Activated naive CD8-positive, alpha-beta T cell treated with anti-CD3 and anti-CD28 coated beads for 36 hours (primary cell): ENCODE measurements at places on chromosomes 3 and 15. TPM values are rescaled to one million over a fixed set of nuclear protein-coding genes. Genes with fewer than 3 reads are reported as not detected.

Gene UBA5
- 77.6 TPM for total RNA-seq

Gene FGF12
- total RNA-seq: not detected

- no peaks in the 10 kb centered on the region for H3K27me3 ChIP-seq
- peak overlapping the region; percentile 84 for H3K27ac ChIP-seq
- H3K36me3 ChIP-seq: peaks cover 9% of the 10 kb centered on the region
- H3K4me1 ChIP-seq: peaks cover 45% of the 10 kb centered on the region
- peak; percentile 76 for DNase-seq
- peak overlapping the region; percentile 30 for H3K4me3 ChIP-seq
These were observed 369.8 kb downstream of the SV2B start for GRCh38 chr15:91469632-91470567.

GRCh38 chr3:177778633-177779032, 581.4 kb upstream of the TBL1XR1 start:
- H3K4me1 ChIP-seq: peaks cover 13% of the 10 kb centered on the region
- DNase-seq: no peak
- no peaks in the 10 kb centered on the region for H3K27me3 ChIP-seq
- H3K27ac ChIP-seq: no peak overlapping the region

Gene WDR49
- total RNA-seq: not detected

GRCh38 chr3:186506857-186507256, 37.3 kb downstream of the CRYGS start:
- no peaks in the 10 kb centered on the region for H3K36me3 ChIP-seq
- DNase-seq: no peak
- peaks cover 22% of the 10 kb centered on the region for H3K4me1 ChIP-seq
- no peak overlapping the region for H3K27ac ChIP-seq
- H3K27me3 ChIP-seq: no peaks in the 10 kb centered on the region

GRCh38 chr3:11610044-11610671, 33.6 kb downstream of the VGLL4 start:
- no peak overlapping the region for H3K27ac ChIP-seq
- no peak for DNase-seq
- peaks cover 31% of the 10 kb centered on the region for H3K36me3 ChIP-seq
- H3K27me3 ChIP-seq: no peaks in the 10 kb centered on the region

DNA sequence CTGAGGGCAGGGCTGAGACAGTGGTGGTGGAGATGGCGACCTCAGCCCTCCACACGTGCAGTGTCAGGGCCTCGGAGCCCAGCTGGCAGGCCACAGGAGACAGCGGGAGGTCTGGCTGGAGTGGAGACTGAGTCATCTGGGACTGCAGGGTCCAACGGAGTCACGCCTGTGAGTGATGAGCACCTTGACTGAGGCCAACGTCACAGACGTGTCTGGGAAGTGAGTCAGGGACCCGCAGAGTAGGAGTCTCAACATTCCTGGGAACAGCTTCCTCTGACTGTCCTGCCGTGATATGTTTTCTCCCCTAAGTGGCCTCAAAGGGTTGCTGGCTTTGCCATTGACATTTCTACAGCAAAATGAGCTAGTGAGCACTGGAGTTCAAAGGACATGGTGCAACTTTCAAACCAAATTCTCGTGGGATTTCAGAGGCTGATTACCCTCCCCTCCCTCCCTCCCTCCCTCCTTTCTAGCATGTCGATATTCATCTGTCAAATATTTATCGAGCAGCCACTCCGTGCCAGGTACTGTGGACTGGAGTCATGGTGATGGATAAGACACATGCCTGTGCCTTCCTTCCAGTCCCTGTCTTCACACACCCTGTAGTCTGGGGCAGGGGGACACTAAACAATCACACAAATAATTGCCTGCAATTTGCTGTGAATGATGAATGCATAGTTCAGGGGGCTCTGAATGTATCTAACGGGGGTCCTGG, 53.3 kb upstream of the AMOTL2 start:
- peaks cover 3% of the 10 kb centered on the region for H3K27me3 ChIP-seq
- DNase-seq: no peak

Gene TRH
- total RNA-seq: not detected

Gene ATP2B2
- not detected for total RNA-seq

DNA sequence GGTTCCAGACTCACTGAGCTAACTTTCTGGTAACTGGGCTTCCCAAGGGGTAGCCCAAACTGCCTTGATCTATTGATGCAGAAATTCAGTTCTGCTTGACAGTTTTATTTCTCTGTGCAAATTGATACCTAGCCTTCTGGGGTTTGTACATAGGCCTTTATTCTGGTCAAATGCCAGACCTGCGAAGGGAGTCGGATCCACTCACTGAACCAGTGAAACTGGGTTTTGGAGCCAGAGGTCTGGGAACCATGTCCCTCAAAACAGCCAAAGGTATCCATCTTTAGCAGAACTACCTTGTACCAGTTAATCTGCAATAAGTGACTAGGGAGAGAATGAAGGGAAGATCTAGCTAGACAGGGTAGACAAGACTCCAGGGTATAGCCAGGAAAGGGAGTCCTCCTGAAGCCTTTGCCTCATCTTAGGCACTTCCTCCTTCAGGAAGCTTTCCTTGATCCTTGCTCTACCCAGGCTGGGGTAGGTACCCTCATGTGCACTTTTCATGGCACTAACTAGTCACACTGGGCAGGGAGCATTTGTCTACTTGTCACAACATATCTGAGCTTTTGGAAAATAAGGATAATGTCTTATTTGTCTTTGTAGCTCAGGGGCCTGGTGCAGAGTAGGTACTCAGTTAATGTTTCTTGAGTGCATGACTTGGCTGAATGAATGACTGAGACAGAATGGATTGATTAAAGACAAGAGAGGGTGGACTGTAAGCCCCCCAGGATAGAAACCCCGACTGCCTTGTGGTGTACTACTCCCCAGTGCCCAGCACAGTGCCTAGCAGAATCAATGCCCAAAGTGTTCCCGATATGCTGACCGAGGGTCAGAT, 1.4 kb upstream of the SNX33 start:
- H3K36me3 ChIP-seq: no peaks in the 10 kb centered on the region
- H3K27me3 ChIP-seq: no peaks in the 10 kb centered on the region
- DNase-seq: no peak
- H3K27ac ChIP-seq: peak overlapping the region; percentile 40
- H3K4me1 ChIP-seq: peaks cover 23% of the 10 kb centered on the region

Gene TGM5
- 0.38 TPM for total RNA-seq

GRCh38 chr15:65912235-65912634, 42.9 kb downstream of the RAB11A start:
- no peaks in the 10 kb centered on the region for H3K27me3 ChIP-seq
- H3K4me3 ChIP-seq: no peak overlapping the region
- no peak for DNase-seq
- peaks cover 7% of the 10 kb centered on the region for H3K4me1 ChIP-seq
- no peaks in the 10 kb centered on the region for H3K36me3 ChIP-seq

GRCh38 chr3:153963012-153963411, 158.2 kb upstream of the ARHGEF26 start:
- no peak overlapping the region for H3K4me3 ChIP-seq
- H3K36me3 ChIP-seq: no peaks in the 10 kb centered on the region
- H3K27ac ChIP-seq: no peak overlapping the region
- peaks cover 17% of the 10 kb centered on the region for H3K27me3 ChIP-seq

DNA sequence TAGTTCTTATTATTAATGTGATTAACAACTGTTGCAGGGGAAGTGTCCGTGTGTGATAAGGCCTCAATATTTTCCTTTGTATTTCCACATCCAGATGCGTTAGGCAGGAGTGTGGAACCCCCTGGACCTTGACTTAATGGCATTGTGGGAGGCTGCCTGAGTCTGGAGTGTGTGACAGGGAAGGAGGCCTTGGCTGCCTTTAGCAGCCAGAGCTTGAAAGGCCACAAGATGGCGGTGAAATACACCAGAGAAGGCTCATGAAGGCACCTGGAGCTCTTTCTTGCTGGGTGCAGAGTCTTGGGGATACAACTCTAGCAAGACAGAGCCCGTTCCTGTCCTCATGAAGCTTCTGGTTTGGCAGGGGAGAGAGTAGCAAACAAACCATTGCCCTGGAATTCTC, 36.9 kb downstream of the POLR2M start:
- no peak overlapping the region for H3K4me3 ChIP-seq
- no peaks in the 10 kb centered on the region for H3K27me3 ChIP-seq
- H3K36me3 ChIP-seq: no peaks in the 10 kb centered on the region
- H3K27ac ChIP-seq: no peak overlapping the region

DNA sequence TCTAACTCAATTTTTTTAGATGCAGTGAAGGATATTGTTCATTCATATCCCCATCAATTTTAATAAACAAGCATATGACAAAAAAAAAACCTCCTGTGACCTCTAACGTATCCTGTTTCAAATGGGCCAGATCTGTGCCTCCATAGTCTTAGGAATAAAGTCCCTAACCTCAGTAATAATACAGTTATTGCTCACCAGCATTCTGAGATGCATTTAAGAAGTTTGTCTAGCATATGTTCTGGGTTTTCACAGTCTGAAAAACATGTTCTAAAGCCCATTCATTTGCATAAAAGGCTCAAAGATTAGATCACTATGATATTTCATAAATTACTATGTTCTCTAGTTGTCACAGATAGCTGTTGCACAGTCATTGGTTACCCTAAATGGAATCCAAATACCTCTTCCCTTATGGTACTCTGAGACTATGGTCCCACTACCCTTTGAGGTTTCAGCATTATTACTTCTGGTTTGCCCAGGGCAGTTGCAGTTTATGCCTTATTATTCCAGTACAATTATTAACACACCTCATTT, 190.1 kb downstream of the ZIC4 start:
- no peaks in the 10 kb centered on the region for H3K27me3 ChIP-seq
- no peak overlapping the region for H3K27ac ChIP-seq
- no peaks in the 10 kb centered on the region for H3K36me3 ChIP-seq
- H3K4me3 ChIP-seq: no peak overlapping the region

- H3K27ac ChIP-seq: no peak overlapping the region
- no peak overlapping the region for H3K4me3 ChIP-seq
- no peak for DNase-seq
- H3K36me3 ChIP-seq: peaks cover 3% of the 10 kb centered on the region
These were observed 39.0 kb upstream of the CBLB start for GRCh38 chr3:105907777-105908176.

DNA sequence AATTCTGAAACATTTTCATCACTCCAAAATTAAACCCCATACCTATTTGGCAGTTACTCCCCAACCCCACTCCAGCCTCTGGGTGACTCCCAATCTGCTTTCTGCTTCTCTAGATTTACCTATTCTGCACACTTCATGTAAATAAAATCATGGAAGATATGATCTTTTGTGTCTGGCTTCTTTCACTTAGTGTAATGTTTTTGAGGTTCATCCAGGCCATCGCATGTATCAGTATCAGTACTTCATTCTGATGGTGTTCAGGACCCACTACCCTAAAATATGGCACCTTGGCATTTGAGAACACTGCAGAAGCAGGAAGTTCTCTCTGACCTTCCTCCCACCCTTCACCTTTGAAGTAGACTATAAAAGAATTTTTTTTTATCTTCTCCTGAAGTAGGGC, 78.7 kb upstream of the SLC25A26 start:
- H3K36me3 ChIP-seq: no peaks in the 10 kb centered on the region
- no peak overlapping the region for H3K27ac ChIP-seq
- no peaks in the 10 kb centered on the region for H3K4me1 ChIP-seq
- H3K27me3 ChIP-seq: peaks cover 13% of the 10 kb centered on the region
- DNase-seq: no peak

- H3K27me3 ChIP-seq: no peaks in the 10 kb centered on the region
- peaks cover 2% of the 10 kb centered on the region for H3K36me3 ChIP-seq
- no peaks in the 10 kb centered on the region for H3K4me1 ChIP-seq
- no peak overlapping the region for H3K27ac ChIP-seq
- DNase-seq: no peak
These were observed 14.9 kb downstream of the SPRED1 start for GRCh38 chr15:38267421-38268022.

Gene MELTF
- 2.7 TPM for total RNA-seq

GRCh38 chr3:66394019-66394752, 106.6 kb downstream of the LRIG1 start:
- H3K4me3 ChIP-seq: peak overlapping the region; percentile 68
- DNase-seq: peak; percentile 25
- H3K4me1 ChIP-seq: peaks cover 30% of the 10 kb centered on the region

GRCh38 chr3:11508346-11509172, 135.2 kb downstream of the VGLL4 start:
- peaks cover 7% of the 10 kb centered on the region for H3K36me3 ChIP-seq
- DNase-seq: no peak
- peaks cover 9% of the 10 kb centered on the region for H3K4me1 ChIP-seq
- H3K27me3 ChIP-seq: no peaks in the 10 kb centered on the region
- H3K4me3 ChIP-seq: no peak overlapping the region

DNA sequence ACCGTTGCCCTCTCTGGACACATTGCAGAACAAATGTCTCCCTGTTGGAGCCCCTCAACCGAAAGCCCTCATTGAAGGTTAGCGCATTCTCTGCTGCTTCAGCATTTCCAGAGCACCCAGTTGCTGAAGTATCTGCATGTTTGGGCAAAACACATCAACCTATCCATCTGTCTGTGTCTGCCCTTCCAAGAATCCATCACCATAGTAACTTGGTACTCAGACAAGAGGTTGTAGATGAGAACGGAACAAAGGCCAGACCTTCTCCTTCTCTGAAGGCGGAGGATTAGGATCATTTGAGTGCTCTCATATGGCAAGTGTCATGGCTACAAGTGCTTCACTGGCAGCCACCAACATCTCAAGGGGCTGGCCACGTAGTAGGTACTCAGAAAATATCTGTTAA, 23.1 kb upstream of the RHO start:
- no peak overlapping the region for H3K4me3 ChIP-seq
- H3K4me1 ChIP-seq: no peaks in the 10 kb centered on the region
- no peak for DNase-seq
- no peak overlapping the region for H3K27ac ChIP-seq

DNA sequence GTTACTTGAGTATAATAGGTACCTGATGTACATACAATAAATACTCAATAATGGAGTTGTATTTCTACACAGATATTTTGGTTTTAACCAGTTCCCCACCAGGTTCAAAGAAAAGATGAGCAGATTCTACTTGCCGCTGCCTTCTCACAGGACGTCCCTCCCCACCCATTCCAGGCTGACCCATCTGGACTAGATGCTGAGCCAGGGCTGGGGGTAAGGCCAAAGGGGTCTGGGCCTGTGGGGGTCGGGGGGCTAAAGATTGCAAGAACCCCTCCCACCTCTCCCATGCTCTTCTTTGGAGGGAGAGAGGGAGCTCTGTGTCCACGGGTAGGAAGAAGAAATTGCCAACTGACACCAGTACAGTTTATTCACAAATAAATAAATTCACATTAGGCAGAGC, 1.5 kb downstream of the MESP1 start:
- no peaks in the 10 kb centered on the region for H3K36me3 ChIP-seq
- no peak for DNase-seq
- H3K27me3 ChIP-seq: peaks cover 17% of the 10 kb centered on the region
- no peak overlapping the region for H3K27ac ChIP-seq
